ENCODE measurements at places on chromosomes 3 and 15. TPM values are rescaled to one million over a fixed set of nuclear protein-coding genes. Genes with fewer than 3 reads are reported as not detected.

Gene RAF1
- polyA plus RNA-seq: 74.0 TPM

Gene HHATL
- polyA plus RNA-seq: not detected

Gene CP
- 0.34 TPM for polyA plus RNA-seq

Gene LRRIQ4
- not detected for polyA plus RNA-seq

Gene TNFAIP8L3
- polyA plus RNA-seq: not detected
